Activated naive CD8-positive, alpha-beta T cell treated with anti-CD3 and anti-CD28 coated beads, Interleukin-2, amount 10 ng/mL, durations not matched to agents 7 days and 5 days (primary cell): ENCODE measurements at places on chromosomes 2 and 18. TPM values are rescaled to one million over a fixed set of nuclear protein-coding genes. Genes with fewer than 3 reads are reported as not detected.

IL36B gene
- not detected for total RNA-seq

BOLL gene
- total RNA-seq, result not detected

BCL11A gene
- total RNA-seq, result 0.64 TPM

TRABD2A gene
- 81.1 TPM for total RNA-seq

WDR75 gene
- 51.6 TPM for total RNA-seq

TUBB8B gene
- not detected for total RNA-seq

RHOB gene
- total RNA-seq, result 12.1 TPM

COPS8 gene
- total RNA-seq, result 42.8 TPM

HJURP gene
- 100 TPM for total RNA-seq

IL1RL2 gene
- total RNA-seq, result not detected

DTNA gene
- not detected for total RNA-seq

PRSS56 gene
- total RNA-seq, result not detected

MROH2A gene
- total RNA-seq, result not detected
